GM12864 (cell line): ENCODE measurements at places on chromosomes 11 and 22.

GRCh38 chr11:27459191-27459590 lies 13.4 kb downstream of the LGR4 start:
- DNase-seq: no peak

- no peak for DNase-seq
These were observed 4.8 kb upstream of the SUN2 start for GRCh38 chr22:38760477-38761201.

- no peak for DNase-seq
These were observed 83.7 kb upstream of the SEPTIN5 start for GRCh38 chr22:19630614-19631013.

GRCh38 chr11:100680070-100680469 lies 7.0 kb upstream of the ARHGAP42 start:
- DNase-seq: no peak

DNA sequence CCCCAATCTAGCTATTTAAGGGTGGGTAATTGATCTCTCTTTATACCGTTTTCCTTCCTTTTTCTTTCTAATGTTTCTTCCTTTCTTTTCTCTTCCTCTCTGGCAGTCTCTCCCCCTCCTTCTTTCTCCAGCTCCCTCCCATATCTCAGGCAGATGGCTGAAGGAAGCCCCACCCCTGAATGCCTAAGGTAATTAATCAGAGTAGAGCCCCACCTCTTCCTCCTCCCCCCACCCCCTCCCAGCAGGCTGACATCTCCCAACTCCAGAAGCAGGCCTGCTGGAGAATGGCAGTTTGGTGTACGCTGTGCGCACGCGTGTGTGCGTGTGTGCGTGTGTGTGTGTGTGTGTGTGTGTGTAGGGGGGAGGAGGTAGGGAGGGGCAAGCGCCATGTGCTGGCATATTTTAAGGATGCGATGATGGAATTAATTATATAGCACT lies 122.6 kb downstream of the APOL5 start:
- DNase-seq: no peak

GRCh38 chr22:46150655-46151477 lies 540 bp downstream of the PPARA start:
- DNase-seq: no peak

GRCh38 chr11:36803084-36803483 lies 205.0 kb upstream of the RAG2 start:
- DNase-seq: no peak

DNA sequence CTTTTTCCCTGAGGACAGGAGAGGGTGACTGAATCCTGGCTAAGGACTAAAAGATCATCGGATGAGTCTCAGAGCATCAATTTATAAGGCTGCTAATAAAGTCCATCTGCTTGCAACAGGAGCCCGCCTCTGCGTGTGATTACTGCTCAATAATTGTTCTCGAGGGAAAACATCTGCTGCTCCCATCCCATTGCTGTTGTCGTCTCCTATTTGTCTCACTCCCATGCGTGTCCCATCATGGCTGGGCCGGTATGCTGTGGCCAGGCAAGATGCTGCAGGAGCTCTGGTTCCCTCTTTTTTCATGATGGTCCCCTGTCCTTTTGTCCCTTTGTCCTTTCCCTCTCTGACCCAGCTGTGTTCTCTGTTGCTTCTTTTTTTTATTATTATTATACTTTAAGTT lies 121.2 kb downstream of the SPATA19 start:
- DNase-seq: no peak
